ENCODE measurements at places on chromosomes 6 and 20. TPM values are rescaled to one million over a fixed set of nuclear protein-coding genes. Genes with fewer than 3 reads are reported as not detected.

DNA sequence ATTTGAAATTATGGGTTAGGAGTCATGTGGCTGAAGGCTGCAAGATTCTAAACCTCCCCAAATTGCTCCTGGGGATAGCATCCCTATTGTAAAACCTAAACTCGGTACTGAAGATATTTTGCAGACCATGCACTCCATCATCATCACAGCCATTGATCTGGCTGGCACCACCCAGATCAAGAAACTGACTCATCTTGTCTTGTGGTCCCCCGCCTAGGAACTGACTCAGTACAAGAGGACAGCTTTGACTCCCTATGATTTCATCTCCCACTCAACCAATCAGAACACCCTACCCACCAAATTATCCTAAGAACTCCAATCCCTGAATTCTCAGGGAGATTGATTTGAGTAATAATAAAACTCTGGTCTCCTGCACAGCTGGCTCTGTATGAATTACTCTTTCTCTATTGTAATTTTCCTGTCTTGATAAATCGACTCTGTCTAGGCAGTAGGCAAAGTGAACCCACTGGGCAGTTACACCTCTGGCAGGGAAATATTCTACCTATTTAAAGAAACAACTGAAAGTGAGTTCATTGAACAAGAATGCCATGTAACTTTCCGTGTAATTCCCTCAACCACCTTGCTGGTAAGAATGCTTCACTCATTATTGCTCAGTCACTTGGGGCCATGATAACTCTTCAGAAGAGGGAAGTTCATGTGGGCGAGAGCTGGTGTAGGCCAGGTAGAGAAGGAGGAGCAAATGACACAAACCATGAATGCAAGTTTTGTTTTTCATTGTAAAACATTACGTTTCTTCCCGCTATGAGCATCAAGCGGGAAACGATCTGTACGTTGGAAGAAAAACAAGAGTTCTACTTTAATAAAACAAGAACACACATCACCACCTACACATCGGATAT lies 602.9 kb upstream of the ARID1B start:
- H3K36me3 ChIP-seq: peaks cover 3% of the 10 kb centered on the region
- H3K4me1 ChIP-seq: peaks cover 27% of the 10 kb centered on the region
- peak; percentile 73 for DNase-seq
- peak overlapping the region; percentile 88 for H3K27ac ChIP-seq
- no peaks in the 10 kb centered on the region for H3K27me3 ChIP-seq
- peak overlapping the region; percentile 9 for H3K4me3 ChIP-seq

DNA sequence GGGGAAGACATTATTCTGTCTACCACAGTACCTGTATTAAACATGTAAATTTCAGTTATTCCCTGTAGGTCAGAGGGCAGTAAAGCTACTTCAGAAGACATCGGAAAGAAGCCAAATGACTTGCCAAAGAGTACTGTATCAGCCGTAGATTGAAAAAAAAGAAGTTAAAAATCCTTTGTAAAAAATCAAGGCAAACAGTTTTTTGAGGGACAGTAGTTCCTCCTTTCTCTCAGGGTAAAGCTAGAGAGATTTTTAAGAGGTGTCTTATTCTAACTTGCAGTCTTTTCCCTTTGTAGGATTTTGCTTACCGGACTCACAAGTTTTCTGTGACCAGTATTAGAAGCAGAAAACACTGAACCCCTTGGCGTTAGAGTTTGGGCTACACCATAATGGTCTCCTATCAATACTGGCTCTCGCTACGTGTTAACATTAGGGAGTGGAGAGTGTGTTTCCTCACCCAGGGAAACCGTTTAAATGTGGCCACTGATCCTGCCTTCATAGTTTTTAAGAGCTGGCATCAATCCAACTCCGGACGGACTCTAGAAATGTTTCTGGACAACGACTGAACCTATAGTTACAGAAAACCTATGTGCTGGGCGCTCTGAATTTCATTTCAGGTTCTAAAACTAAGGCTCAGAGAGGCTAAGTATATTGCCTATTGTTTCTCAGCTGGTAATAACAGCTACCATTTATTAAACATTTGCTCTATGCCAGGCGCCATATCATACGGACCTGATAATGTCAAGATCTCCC lies 1.3 kb upstream of the ASXL1 start:
- DNase-seq: no peak
- peak overlapping the region; percentile 90 for H3K4me3 ChIP-seq
- peak overlapping the region; percentile 100 for H3K27ac ChIP-seq
- H3K36me3 ChIP-seq: peaks cover 23% of the 10 kb centered on the region
- H3K4me1 ChIP-seq: peaks cover 56% of the 10 kb centered on the region

DNA sequence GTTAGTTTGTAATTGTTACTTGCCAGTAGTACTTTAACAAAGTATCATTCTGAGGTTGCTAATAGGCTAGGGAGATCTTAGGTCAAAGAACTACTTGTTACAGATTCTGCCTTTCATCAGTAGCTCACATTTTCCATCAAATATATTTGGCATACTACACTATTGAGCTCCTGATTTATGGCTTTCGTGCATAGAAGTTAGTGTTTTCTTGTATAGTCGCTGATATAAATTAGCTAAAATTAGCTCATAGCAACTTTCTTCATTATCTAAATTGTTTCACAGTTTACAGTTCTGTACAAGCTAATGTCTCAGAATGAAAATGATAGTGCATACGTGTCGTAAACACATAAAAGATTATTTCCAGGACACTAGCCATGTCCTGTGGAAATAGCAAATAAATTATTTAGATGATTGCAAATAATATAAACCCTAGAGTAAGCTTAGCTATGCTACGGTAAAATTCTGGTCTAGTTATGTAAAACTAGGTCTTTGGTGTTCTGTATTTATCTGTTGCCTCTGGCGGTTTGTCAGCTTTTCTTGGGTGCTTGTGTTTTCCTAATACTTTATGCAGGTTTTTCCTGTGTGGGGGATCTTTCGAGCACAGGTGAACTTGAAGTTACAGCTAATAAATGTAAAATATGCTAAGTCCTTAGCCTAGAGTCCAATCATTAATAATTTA lies 15.1 kb downstream of the PDE7B start:
- peaks cover 18% of the 10 kb centered on the region for H3K4me1 ChIP-seq
- H3K27ac ChIP-seq: no peak overlapping the region
- no peaks in the 10 kb centered on the region for H3K27me3 ChIP-seq
- no peak overlapping the region for H3K4me3 ChIP-seq
- DNase-seq: no peak

GRCh38 chr6:41449399-41450245 lies 96.6 kb upstream of the FOXP4 start:
- no peaks in the 10 kb centered on the region for H3K27me3 ChIP-seq
- no peak overlapping the region for H3K27ac ChIP-seq
- DNase-seq: no peak
- H3K4me3 ChIP-seq: no peak overlapping the region
- no peaks in the 10 kb centered on the region for H3K4me1 ChIP-seq
- no peaks in the 10 kb centered on the region for H3K36me3 ChIP-seq

- peaks cover 15% of the 10 kb centered on the region for H3K4me1 ChIP-seq
- H3K27me3 ChIP-seq: no peaks in the 10 kb centered on the region
- H3K27ac ChIP-seq: no peak overlapping the region
- DNase-seq: peak; percentile 47
- H3K4me3 ChIP-seq: no peak overlapping the region
These were observed 6.3 kb downstream of the BCAS1 start for GRCh38 chr20:54063992-54064676.

DNA sequence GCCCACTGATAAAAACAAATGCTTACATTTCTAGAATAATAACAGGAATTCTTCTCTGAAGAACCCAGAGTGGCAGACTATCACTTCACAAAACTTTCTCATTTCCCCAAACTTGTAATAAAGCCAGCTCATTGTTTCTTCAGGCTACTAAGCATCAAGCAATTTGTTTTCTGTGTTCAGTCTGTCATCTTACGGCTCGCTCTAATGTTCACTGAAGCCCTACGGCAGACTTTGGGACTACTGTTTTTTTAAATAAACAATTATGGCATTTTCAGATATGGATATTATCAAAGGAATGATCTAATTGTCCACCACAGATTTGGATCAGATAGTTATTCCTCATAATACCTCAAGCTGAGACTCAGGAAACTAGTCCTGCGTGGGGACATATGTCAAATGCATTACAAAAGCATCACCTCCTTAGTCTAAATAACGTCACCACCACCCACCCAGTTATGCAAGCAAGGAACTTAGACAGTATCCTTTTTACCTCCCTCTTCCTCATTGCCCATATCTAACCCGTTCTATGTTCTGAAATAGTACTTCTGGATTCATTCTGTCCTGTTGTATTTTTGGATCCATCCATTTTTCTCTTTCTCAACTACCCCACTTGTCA lies 415.1 kb downstream of the PLCB1 start:
- H3K27me3 ChIP-seq: no peaks in the 10 kb centered on the region
- H3K4me3 ChIP-seq: no peak overlapping the region
- DNase-seq: no peak
- no peaks in the 10 kb centered on the region for H3K36me3 ChIP-seq
- H3K4me1 ChIP-seq: no peaks in the 10 kb centered on the region

- no peak overlapping the region for H3K4me3 ChIP-seq
- H3K27me3 ChIP-seq: no peaks in the 10 kb centered on the region
- H3K4me1 ChIP-seq: peaks cover 25% of the 10 kb centered on the region
These were observed 29.0 kb upstream of the GTSF1L start for GRCh38 chr20:43755851-43756250.

DNA sequence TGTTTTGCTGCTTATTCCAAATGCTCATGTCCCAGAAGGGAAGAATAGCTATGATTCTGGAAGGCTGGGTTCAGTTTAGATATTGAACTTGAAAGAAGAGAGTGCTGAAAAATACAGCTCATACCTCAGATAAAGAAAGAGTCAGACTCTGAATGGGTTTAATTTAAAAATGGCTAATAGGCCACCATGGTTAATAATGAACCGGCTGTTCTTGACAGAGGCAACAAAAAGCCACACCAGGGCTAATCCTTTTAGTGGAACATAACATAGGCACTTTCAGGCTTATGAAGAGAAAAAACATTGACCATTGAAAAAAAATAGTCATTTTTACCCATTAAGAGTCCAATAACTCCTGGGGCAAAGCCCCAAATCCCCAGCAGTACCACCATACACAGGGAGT lies 59.4 kb downstream of the TNFRSF21 start:
- no peaks in the 10 kb centered on the region for H3K27me3 ChIP-seq
- peaks cover 26% of the 10 kb centered on the region for H3K4me1 ChIP-seq
- no peak for DNase-seq
- H3K36me3 ChIP-seq: no peaks in the 10 kb centered on the region
- no peak overlapping the region for H3K27ac ChIP-seq

- peak overlapping the region; percentile 97 for H3K27ac ChIP-seq
- peak; percentile 31 for DNase-seq
- peaks cover 28% of the 10 kb centered on the region for H3K4me1 ChIP-seq
- no peaks in the 10 kb centered on the region for H3K27me3 ChIP-seq
- peaks cover 30% of the 10 kb centered on the region for H3K36me3 ChIP-seq
These were observed 1.5 kb upstream of the CITED2 start for GRCh38 chr6:139376017-139376330.

DNA sequence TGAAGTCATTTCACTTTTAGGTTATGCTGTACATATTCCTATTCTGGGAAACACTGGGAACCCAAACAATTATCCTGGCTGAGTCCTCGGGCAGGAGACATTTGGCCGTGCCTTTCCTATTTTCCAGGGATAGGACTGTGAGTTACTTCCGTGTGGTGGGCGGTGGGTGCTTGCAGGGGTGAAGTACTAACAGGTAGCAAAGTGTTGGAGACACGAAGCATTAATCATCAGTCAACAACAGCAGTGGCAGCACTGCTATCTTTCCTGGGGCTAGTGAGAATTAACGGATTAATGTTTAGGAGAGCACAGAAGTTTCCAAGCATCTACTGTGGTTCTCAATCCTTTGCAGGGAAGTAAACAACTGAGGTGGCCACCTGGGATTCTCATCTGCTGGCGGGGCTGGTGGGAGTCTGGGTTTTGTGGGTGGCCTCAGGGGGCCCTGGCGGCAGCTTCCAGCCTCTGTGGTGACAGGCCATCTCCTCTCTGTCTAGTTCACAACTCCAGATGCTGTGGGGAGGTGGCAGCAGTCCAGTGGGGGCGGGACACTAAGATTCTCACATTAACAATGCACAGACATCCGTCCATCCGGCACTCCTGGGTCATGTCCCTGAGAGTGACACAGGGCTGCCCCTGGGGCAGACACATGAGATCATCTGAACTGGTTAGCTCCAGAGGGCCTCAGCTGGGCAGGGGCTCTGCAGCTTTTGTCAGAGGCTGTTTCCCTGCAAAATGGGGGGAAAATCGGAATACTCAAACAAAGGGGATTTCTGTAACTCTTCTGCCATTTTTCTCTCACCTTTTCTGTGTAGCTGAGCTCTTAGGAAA lies 90.9 kb downstream of the GJA10 start:
- H3K27ac ChIP-seq: peak overlapping the region; percentile 68
- H3K4me1 ChIP-seq: peaks cover 72% of the 10 kb centered on the region
- DNase-seq: no peak
- H3K27me3 ChIP-seq: no peaks in the 10 kb centered on the region
- peaks cover 70% of the 10 kb centered on the region for H3K36me3 ChIP-seq
- H3K4me3 ChIP-seq: no peak overlapping the region

GRCh38 chr20:21397341-21398108 lies at the start of gene NKX2-4:
Gene NKX2-4, minus strand, starts transcription at chr20:21397526. Its CDS starts 127 bp downstream, at chr20:21397399.
- no peak within 1 kb of the TSS for H3K27ac ChIP-seq
- no peaks in the 10 kb centered on the region for H3K36me3 ChIP-seq
- DNase-seq: peak; percentile 8
- peaks cover 16% of the 10 kb centered on the region for H3K4me1 ChIP-seq
- H3K4me3 ChIP-seq: peak within 1 kb of the TSS; percentile 37
- H3K27me3 ChIP-seq: peaks cover 61% of the 10 kb centered on the region

DNA sequence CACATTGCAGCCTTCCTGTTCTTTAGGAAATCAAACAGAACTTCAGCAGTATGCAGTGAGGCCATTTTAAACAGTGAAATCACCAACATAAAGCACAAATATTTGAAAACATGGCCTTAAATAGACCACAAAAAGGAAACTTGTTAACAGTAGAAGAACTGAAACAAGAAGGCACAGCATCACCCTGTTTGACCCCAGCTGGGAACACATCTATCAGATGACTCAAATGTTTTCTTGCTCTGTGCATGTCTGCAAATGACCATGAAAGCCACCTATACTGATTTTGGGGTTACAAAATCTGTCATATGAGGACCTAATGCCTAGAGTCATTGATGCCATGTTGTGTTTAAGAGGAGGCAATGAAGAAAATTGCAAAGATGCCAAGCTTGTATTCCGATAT lies 123.8 kb upstream of the ADGRF1 start:
- no peak overlapping the region for H3K27ac ChIP-seq
- H3K27me3 ChIP-seq: no peaks in the 10 kb centered on the region
- no peaks in the 10 kb centered on the region for H3K36me3 ChIP-seq
- no peaks in the 10 kb centered on the region for H3K4me1 ChIP-seq
- no peak for DNase-seq

GRCh38 chr20:20802328-20802727 lies 89.9 kb upstream of the RALGAPA2 start:
- H3K27me3 ChIP-seq: no peaks in the 10 kb centered on the region
- no peak for DNase-seq
- H3K36me3 ChIP-seq: no peaks in the 10 kb centered on the region
- H3K4me3 ChIP-seq: no peak overlapping the region
- H3K27ac ChIP-seq: no peak overlapping the region

Gene MYLIP
- 9.2 TPM for total RNA-seq

Gene PDE10A
- not detected for total RNA-seq

Gene SMLR1
- total RNA-seq: not detected

Gene PNLDC1
- total RNA-seq: 0.11 TPM

Gene CUL7
- 16.3 TPM for total RNA-seq

Gene TEAD3
- 1.4 TPM for total RNA-seq

Gene ENPP5
- 0.16 TPM for total RNA-seq

Gene ADGRF5
- total RNA-seq: not detected

Gene ZBP1
- total RNA-seq: 0.30 TPM

Gene TFAP2D
- not detected for total RNA-seq

Measured in activated CD4-positive, alpha-beta T cell treated with anti-CD3 and anti-CD28 coated beads for 36 hours (primary cell).